Cardiac septum (tissue), 1 donor: ENCODE measurements at places on chromosomes 4 and X.

DNA sequence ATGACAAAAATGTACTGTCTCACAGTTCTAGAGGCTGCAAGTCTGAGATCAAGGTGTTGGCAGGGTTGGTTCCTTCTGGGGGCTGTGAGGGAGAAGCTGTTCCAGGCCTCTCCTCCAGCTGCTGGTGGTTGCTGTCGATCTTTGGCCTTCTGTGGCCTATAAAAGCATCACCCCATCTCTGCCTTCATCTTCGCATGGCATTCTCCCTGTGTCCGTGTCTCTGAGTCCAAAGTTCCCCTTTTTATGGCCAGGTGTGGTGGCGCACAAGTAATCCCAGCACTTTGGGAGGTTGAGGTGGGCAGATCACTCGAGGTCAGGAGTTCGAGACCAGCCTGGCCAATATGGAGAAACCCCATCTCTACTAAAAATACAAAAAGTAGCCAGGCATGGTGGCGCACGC is 31.5 kb upstream of the ARAF start:
- DNase-seq, result no peak

DNA sequence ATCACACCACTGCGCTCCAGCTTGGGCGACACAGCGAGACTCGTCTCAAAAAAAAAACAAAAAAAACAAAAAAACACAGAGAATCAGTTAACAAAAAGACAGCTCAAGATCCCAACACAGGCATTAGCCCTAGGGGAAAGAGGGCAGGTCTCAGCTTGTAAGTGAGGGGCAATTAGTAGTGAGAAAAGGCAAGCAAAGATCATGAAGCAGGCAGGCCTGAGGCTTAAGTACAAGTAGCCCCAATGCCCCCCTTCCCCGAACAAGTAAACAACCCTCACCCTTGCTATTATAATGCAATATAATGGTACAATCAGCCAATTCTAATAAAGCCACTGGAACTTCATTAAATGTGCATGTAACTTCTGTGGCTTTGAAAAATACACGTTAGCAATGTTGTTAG is 17.0 kb downstream of the ADGRA3 start:
- no peak for DNase-seq

DNA sequence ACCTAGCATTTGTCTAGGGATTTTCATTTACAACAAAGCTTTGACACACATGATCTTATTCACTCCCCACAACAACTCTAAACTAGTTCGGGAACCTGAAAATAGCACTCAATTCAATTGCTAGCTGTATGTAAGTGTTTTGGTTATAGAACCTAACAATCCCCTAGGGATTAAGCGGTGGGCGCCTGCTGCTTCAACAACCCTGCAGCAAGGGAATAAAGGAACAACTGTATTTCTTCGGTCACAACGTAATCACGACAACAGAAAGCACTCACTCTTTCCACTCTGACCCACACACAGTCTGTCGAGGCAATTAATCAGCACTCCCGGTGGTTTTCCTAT is 674 bp upstream of the DIAPH2 start:
- no peak for DNase-seq

GRCh38 chr4:110250023-110250387 is 51.6 kb upstream of the ELOVL6 start:
- no peak for DNase-seq

- no peak for DNase-seq
Observed at GRCh38 chrX:101419489-101419888, 11.5 kb downstream of the HNRNPH2 start.

DNA sequence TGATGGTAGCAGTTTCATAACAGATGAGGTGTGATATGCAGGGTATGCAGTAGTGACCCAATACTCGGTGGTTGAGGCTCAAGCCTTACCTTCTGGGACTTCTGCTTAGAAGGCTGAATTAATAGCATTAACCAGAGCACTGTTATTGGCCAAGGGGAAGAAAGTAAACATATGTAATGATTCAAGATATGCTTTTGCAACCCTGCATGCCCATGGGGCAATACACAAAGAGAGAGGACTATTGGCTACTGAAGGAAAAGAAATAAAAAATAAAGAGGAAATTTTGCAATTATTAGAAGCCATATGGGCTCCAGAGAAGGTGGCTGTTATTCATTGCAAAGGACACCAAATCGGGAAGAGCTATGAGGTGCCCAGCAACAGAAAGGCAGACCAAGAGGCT is 8.7 kb downstream of the GAGE10 start:
- no peak for DNase-seq

DNA sequence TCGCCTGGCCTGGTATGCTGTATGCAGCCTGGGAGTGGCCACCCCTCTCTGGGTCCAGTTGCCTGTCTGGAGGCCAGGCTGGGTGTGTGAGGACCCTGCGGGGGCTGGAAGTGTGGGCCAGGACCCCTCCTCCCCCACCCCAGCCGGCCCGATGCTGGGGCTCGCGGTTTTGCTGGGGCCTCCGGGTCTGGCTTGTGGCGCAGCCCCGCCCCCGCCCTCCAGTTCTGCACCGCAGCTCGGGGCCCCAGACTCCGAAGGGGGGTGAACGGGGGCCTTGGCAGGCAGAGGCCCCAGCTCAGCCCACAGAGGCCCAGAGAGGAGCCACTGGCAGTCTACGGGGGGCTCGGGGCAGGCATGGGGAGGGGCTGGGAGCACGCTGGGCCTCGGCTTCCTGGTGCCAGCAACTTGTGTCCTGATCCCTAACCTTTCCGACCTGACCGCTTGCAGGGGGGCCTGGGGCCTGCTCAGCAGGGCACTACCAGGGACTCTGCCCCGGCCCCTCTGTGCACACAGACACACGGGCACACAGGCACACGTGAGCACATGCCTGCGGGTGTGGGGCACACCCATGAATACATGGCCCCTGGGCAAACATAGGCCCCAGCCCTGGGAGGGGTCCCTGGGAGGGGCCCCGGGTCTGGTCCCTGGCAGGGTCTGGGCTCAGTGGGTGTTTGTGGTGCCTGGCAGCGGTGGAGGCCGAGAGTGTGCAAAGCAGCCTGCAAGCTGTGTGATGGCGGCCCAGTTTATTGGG is 21.4 kb upstream of the FGFR3 start:
- no peak for DNase-seq

GRCh38 chr4:1996866-1997611 is 11.7 kb downstream of the NELFA start:
- no peak for DNase-seq

GRCh38 chr4:168411318-168412150 is 68.8 kb downstream of the DDX60L start:
- no peak for DNase-seq

DNA sequence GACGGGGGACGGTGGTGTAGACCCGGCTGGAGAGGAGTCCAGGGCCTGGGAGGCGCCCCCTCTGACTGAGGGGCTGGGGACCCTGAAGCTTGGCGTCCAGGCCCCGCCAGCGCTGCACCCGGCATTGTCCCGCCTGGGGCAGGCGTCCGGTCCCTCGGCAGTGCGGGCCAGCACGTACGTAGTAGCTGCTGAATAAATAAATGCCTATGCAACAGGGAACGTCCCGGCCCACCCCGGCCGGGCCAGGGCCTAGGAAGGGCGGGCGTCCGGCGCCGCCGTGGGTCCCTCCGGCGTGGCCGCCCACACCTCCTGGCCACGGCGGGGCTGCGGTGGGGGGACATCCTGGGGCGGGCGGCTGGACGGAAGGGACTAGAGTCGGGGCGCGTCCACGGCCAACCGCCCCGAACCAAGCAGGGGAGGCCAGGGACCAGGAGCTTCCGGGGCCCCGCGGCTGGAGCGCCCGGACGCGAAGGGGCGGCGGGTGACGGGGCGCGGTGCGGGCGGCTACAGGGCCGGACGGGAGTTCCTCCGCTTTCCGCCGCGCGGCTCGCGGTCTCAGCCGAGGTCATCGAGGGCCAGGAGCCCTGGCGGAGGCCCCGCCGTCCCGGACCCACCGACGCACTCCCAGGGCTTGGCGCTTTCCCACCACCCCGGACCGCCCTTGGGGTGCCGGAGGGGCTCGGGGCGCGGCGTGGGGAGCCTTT is 886 bp upstream of the WWC2 start:
- peak; percentile 76 for DNase-seq

GRCh38 chr4:70915036-70915815 is 13.1 kb downstream of the MOB1B start:
- no peak for DNase-seq

DNA sequence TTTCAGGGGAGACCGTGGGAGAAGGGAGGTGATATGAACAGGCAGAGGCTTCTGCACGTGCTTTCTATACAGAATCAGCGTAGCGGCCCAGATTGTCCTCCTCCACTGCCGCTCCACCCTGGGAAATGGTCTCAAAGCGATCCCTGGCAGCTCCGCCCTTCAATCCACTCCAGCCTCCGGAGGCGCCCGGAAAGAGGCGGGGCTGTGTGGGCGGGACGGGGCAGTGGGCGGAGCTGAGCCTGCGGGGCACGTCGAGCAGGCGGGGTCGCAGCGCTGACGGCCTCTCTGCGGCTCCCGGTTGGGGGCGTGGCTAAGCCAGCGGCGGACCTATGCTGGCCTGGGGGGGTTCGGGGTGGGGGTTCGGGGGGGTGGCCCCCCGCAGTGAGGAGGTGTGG is 210 bp upstream of the SMIM10L2A start:
- peak; percentile 95 for DNase-seq

DNA sequence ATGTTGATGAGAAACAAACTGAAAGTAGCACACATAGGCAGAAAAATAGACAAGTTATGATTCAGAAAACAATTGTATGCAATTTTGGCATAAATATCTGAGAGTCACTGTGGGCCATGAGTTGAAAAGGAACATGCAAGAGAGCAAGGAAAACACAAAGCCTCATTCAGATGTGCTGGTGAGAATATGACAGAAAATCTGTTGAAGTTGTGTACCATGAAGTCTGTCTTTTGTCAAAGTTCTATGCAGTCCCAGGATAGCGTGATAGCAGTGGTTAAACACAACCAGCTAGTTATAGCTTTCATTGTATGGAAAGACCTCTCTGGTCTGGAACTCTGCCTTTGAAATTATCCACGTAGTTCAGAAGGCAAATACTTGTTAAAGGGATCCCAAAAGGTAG is 53.0 kb downstream of the TMEM154 start:
- no peak for DNase-seq

DNA sequence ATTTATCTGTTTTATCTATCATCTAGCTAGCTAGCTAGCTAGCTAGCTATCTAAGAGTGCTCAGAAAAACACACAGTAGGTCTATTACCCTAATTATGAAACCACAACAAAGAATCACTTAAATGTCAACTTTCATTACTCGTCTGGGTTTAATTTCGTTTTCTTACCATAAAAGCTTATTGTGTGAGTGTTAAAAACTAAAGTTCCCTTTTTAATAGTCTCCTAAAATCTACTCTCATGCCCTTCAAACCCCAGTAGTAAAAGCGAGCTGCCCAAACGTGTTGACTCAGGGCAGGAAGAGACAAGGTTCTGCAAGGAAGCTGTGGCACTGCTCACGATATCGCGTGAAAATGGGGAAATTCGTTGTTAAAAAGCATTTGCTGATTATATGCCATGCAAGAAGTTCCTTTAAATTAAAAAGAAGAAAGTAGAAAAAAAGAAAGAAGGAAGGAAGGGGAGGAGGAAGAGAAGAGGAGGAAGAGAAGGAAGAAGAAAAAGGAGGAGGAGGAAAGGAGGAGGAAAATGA is 595 bp downstream of the MBNL3 start:
- no peak for DNase-seq

DNA sequence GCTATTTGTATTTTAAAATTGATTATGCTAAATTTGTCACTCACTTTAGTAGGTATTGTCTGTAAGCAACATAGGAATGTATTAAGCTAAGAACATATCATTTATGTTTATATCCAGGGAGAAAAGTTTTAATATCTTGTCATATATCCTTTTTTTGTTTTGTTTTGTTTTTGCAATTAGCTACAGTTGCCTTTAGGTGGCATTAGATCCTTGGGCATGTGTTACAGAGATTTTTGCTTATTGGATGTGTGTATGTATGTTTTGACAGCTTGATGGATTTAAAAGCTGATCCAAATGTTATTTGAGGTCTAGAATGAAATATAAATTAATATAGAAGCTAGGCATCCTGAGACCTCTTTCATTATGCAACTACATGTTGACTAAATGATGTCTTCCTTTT is 36.1 kb upstream of the OTUD4 start:
- no peak for DNase-seq

DNA sequence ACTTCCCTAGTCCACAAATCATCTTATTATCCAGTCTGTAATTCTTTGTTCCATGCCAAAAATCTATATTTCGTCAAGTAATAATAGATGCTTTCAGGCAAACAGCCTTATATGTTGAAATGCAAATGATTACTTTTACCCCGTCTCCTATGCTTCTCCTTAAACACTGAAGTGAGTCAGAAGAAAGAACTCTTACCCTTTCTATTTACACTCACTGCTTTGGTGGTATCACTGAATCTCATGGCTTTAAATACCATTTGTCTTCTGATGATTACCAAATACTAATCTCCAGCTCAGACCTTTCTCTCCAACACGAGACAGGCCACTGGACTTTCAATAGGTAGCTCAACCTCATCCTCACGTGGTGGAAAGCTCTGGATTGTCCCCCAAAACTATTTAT is 558.1 kb downstream of the IL1RAPL1 start:
- no peak for DNase-seq

DNA sequence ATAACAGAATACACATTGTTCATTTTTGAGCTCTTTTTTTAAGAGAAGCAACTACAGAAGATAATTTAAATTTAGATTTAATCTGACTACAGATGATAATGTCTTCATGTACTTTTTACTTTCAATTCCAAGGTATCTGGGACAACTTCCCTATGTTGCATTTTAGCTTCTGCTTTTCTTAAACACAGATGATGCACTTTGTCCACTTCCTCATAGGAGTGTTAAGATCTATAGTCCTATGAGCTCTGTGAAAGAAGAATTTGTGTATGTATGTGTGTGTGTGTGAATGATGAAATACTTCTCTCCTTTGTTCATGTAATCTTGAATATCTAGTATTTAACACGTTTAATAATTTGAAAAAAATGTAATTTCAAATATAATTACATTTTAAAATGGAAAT is 5.3 kb upstream of the FHIP1A start:
- no peak for DNase-seq

DNA sequence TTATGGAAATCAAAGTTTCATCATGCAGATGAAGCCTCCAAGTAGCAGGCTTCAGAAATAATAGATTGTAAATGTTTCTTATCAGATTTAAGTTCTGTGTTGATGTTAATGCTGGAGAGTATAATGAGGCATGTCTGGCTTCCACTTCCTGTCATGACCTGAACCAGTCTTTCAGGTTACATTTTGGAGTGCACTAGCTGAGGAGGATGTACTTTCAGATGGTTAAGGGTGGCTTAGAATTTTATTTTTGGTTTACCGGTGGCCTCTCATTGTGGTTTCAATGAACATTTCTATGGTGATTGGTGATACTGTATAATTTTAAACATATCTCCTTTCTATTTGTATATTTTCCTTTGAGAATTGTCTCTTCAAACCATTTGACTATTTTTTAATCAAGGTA is 890.4 kb downstream of the SH3BGRL start:
- no peak for DNase-seq

GRCh38 chr4:161134795-161135194 is 1029.0 kb downstream of the FSTL5 start:
- DNase-seq, result no peak

DNA sequence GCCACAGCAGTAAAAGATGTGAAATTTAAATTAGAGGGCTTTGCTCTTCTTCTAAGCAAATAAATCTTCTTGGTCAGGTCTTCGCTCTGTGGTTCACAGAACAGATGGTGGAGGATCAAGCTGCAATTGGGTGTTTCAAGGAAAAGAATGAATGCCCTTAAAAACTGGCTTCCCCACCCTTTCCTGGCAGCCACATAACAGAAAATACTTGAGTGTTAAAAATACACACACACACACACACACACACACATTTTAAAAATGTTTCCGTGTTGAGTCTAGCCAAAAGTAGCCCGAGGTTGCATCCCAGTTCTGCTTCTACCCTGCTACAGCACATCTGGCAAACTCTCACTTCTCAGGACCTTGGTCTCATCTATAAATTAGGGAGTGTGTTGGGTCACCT is 56.7 kb upstream of the FGFBP2 start:
- no peak for DNase-seq
